ENCODE measurements at places on chromosomes 6 and 20. TPM values are rescaled to one million over a fixed set of nuclear protein-coding genes. Genes with fewer than 3 reads are reported as not detected.

DNA sequence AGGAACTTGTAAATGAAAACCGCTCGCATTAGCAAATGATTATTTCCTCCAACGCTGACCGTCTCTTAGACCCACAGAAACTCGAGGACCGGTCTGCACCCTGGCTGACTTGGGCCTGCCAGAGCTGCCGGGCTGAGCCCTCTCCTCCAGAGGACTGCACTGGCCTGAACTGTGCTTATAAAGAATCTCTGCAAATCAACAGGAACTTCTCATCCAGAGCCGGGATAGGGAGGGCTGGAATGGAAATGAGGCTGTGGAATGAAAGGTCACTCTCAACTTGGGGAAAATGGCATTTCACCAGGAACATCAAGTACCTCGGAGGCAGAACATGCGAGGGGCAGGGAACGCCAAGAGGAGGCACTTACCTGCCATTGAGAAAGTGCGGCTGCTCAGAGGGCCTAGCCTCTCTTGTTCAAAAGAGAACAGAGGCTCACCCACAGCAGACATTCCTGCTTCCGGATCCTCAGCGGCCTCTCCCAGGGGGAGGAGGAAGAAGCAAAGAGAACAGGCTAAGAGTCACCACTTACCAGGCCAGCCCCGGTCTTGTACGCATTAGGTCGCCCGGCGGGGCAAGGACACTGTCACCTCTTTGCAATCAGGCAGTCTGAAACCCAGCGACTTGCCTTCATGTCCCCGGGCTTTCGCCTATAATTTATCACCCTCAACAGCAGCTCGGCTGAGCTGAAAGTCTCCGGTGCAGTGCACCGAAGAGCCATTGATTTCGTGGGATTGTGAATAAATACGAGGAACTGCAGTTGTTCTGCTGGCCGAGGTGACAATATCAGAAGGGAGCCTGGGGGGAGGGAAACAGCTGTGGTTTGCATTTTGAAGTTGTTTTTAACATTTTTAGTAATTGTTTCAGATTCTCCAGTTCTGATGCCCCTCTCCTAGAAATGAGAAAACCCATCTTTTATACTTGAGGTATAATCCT, 37.6 kb downstream of the ZMYND8 start:
- DNase-seq: peak; percentile 64

DNA sequence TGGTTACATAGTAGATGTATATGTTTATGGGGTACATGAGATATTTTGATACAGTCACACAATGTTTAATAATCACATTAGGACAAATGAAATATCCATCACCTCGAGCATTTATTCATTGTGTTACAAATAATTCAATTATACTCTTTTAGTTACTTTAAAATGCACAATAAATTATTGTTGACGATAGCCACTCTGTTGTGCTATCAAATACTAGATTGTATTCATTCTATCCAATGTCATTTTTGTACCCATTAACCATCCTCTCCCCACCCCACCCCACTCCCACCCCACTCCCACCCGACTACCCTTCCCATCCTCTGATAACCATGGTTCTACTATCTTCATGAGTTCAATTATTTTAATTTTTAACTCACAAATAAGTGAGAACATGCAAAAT, 585.4 kb downstream of the CDH26 start:
- DNase-seq: no peak

- no peak for DNase-seq
These were observed 195.9 kb downstream of the SASH1 start for GRCh38 chr6:148538261-148539190.

DNA sequence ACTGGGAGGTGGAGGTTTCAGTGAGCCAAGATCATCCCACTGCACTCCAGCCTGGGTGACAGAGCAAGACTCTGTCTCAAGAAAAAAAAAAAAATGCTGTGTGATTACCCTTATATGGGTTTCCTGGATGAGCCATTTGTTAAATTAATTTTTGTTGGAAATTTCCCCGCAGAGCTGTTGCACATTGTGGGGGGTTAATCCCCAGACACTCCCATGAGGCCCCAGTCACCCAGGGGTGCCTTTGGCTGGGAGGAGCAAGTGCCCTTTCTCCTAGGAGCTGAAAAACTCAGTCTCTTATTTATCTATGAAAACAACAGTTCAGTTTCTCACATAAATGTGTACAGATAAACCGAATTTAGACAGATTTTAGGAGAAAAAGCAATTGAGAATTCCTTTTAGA, 4.7 kb upstream of the DEFB132 start:
- no peak for DNase-seq

GRCh38 chr20:46054606-46055005, 25.6 kb downstream of the SLC12A5 start:
- DNase-seq: no peak

DNA sequence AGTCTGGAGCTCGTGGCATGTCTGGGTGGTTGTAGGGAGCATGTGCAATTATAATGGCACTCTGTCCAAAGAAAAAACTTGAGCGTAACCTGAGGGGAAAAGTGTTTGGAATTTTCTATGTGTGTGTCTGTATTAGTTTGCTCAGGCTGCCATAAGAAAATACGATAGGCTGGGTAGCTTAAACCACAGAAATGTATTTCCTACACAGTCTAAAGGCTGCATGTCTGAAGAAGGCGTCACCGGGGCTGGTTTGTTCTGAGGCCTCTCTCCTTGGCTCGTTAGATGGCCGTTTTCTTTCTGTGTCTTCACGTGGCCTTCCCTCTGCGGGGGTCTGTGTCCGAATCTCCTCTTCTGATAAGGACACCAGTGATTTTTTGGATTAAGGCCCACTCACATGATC, 59.0 kb downstream of the IGF2R start:
- DNase-seq: no peak

- DNase-seq: peak; percentile 9
These were observed 64.7 kb downstream of the RFX6 start for GRCh38 chr6:116941727-116942126.

GRCh38 chr6:166333172-166333995, 9.0 kb downstream of the SFT2D1 start:
- no peak for DNase-seq

DNA sequence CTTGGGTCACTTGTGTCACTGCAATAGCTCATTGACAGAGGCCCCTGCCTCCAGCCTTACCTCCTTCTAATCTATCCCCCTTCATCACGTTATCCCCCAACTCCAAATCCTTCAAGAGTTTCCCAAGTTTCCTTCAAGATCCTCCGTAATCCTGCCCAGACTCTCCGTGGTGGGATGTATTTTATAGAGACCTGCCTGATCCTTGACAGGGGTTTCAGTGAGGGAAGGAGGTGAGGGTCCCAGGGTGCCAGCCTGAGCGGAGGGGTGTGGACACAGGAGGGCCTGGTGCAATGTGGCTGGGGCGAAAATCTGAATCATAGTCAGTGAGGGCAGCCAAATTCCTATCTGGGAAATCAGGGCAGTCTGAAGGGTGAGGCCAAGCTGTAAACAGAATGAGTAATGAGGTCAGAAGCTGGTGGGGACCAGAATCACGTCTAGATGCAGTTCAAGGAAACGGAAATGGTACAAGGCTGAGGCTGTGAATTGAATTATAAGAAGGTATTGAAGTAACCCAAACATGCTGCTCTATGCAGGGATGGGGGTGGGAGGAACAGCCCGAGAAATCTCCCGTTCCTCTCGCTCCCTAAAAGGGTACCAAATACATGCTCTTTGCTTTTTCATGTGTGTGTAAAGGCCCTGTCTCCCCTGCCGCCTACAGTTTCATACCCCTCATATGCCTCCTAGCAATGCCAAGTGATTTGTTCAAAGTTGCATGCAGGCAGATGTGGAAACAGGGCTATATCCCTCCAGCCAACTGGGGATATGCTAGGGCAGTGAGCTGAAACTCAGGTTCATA, 35.4 kb upstream of the PIM1 start:
- no peak for DNase-seq

DNA sequence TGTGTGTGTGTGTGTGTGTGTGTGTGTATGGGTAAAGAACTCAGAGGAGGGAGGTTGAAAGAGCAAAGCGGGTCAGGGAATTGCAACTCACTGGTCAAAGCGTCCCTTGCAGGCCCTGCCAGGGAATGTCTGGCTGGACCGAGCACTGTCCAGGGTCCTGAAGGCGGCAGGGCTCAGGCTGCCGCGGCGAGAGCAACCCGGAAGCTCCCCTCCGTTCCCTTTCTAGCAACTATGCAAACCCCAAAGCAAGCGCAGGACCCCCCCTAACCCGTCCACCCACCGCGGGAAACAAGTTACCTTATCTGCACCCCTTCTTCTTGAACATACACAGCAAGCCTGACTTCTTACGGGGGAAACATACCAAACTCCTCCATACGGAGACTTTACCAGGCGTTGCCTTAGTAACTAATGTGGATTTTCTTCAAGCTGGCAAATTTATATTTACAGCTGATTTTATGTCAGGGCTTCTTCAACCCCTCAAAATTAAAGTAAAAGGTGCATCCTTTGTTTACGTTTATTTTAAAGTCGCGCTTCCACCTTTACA, 538 bp upstream of the GRM1 start:
- peak; percentile 82 for DNase-seq

- no peak for DNase-seq
These were observed 96.9 kb upstream of the FOXQ1 start for GRCh38 chr6:1215023-1215422.

- no peak for DNase-seq
These were observed 4.6 kb downstream of the TFEB start for GRCh38 chr6:41730531-41731436.

DNA sequence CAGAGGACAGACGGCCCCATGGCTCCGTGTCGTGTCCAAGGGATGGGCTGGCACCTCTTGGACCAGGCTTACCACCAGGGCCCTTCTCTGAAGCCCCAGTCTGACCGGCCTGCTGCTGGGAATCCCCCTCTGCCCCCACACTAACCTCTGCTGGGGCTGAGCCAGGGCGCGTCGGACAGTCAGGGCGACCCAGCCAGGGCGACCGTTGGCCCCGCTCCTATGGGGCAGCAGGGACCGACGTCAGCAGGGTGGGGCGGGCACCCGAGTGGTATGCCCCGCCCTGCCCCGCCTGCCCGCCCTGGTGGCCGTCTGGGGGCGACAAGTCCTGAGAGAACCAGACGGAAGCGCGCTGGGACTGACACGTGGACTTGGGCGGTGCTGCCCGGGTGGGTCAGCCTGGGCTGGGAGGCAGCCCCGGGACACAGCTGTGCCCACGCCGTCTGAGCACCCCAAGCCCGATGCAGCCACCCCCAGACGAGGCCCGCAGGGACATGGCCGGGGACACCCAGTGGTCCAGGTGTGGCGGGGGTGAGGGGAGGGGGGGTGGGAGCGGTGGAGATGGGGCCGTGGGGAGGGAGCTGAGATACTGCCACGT, at the start of gene SLC17A9:
Gene SLC17A9 (plus strand): TSS at position 337 of the 595 bp plus-strand sequence. CDS start 122 bp downstream, at position 459.
- peak; percentile 96 for DNase-seq

GRCh38 chr6:78117966-78118365, 465.1 kb downstream of the MEI4 start:
- no peak for DNase-seq

DNA sequence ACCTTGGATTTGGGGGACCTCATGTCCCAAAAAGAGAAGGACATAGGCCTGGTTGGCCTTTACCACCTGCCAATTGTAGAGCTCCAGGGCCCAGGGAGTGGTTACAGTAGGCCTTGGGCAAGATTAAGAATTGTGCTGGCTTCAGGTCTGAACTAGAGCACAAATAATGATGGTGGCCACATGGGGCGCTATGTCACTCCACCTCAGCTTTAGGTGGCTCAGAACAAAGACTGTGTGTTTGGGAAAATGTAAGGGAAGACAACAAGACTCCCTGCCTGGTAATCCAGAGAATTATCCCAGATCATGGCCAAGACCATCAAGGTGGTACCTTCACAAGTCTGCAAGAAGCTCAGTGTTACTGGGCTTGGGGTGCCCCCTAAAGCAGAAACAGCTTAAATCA, 224.9 kb upstream of the OPRM1 start:
- DNase-seq: peak; percentile 35

DNA sequence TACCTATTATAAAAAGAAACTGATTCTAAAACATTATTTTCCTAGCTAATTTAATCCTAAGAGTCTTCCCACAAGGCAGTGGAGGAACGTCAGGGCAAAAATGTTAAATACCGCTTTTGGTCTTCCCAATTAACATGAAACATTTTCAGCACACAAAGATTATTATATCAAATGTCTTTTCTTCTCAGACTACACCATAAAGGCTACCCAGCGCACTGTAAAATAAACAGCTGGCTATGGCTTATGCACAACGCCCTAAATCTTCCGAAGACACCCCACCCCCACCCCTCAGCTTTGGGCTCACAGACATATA, 1.0 kb downstream of the NUDT3 start:
- DNase-seq: no peak

GRCh38 chr6:150448221-150448620, 79.4 kb downstream of the IYD start:
- DNase-seq: no peak

PRKN gene
- 0.26 TPM for total RNA-seq

DOK5 gene
- 2.3 TPM for total RNA-seq

GLP1R gene
- total RNA-seq: 0.87 TPM

UBE2C gene
- 265 TPM for total RNA-seq

Data from H7 (cell line).